Brain (organoid and tissue), 16 donors: ENCODE measurements at places on chromosomes 1 and 21.

- DNase-seq = no peak
These were observed 24.0 kb upstream of the DISC1 start for GRCh38 chr1:231602673-231602984.

DNA sequence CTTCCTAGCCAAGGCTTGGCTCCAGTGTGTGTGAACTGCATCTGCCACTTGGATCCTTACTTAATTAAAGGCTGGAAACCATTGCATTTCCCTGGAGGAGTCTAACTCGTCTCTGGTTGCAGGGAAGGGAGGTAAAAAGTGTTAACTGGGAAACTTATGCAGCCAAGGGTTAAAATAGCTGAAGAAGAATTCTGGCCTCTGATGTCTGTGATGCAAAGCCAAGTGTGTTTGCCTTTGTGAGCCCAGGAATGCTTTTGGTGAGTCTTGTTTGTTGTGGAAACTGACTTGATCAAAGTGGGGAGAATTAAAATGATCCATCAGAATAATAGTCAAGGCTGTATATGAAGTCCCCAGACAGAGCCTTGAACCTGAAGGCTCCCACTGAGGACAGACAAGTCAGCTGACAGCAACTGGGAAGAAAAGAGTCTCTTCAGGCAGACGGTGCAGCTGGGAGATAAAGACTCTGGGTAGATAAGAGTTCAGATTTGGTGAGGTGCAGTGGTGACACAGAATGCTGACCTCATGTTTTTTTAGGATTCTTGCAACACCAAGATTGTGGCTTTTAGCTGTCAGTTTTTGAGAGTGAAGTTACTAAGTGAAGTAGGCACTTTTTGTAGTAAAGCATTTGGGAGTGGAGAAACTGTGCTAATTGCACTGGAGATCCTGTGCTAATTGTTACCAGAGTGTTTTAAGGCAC is 59.5 kb upstream of the WLS start:
- DNase-seq = peak; percentile 64

GRCh38 chr1:80675454-80675853 is 1125.3 kb upstream of the ADGRL2 start:
- no peak for DNase-seq

DNA sequence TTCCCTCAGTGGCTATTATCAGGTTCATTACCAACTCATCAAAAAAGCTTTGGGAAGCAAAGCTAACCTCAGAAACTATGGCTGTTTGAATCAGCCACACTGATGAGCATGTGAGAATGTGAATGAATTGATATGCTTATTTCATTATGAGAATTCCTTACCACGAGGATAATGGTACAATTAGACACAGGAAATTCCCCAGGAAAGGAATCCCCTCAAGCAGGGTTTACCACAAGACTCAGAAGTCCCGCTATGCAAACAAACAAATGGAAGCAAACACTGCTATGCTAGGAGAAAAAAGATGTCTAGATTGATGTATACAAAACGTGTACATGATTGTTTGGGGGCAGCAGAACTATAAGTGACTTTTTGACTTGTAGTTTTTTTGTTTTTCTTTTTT is 205.0 kb downstream of the HMCN1 start:
- DNase-seq = no peak

DNA sequence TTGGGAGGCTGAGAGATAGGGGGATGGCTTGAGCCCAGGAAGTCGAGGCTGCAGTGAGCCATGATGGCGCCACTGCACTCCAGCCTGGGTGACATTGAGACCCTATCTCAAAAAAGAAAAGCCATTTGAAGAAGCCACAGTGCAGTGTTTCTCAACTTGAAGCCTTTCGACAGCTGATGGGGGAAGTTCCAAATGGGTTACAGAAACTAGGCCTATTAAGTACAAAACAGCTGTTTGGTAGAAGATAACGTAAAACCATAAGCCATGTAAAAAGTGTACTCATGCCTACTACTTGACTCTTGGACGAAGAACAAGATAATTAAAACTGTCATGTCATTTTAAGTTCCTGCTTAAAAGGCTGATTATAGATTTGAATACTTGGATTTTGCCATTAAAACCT is 16.6 kb downstream of the COPA start:
- no peak for DNase-seq

DNA sequence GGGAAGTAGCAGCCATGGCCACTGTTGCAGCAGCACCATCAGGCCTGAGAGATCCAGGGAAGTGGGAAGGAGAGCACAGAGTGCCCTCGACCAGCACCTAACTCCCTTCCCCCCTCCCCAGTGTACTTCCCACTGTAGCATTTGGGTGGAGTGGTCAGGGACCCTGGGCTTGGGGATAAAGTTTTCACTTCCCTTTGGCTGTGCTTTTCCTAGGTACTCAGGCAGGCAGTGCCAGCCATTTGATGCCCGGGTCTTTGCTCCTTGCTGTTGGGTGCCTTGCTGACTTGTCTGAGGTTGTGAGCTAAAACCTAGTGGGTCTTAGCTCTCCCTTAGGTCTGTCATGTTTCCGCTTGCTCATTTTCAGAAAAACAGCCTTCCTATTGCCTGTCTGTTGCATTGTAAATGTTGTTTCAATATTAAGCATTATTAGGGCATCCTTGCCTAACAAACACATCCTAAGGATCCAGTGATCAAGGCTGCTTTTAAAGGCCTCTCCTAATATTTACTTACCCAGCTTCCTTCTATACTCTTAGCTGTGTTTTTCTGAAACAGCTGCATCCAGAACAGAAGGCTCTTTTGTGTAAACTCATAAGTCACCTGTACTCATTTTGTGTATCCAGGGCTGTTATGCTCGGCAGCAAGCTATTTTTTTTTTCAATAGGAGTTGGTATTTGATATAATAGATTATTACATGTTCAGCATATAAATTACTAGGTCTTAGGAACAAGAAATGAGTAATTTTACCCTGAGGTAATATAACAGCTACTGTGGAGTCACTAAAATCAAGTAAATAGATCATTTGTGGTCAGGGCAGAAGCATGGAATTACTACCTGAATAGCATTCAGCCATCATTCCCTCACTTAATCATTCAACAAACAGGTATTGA is 418.6 kb upstream of the PROX1 start:
- DNase-seq = no peak

- DNase-seq = no peak
These were observed 24.0 kb downstream of the ELAPOR1 start for GRCh38 chr1:109137958-109138357.

GRCh38 chr1:2074944-2075740 is 24.9 kb downstream of the PRKCZ start:
- peak; percentile 62 for DNase-seq

DNA sequence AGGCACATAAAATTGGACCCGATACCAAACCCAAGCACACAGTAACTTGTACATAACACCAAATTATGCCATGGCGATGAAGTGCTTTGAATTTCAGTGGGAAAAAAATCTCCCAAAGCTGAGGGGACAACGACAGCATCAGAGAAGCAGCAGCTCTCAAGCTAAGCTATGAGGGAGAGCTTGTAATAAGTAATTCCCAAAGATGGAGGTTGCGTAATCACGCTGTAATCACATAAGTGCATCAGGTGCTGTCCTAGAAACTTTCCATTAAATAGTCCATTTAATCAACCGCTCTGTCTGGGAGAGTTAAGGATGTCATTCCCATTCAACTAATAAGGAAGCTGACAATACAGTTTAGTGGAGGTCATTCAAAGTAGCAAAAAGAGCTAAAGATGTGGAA is 37.6 kb upstream of the KRTAP19-8 start:
- DNase-seq = no peak

GRCh38 chr1:96240438-96240837 is 481.1 kb upstream of the PTBP2 start:
- DNase-seq = no peak

DNA sequence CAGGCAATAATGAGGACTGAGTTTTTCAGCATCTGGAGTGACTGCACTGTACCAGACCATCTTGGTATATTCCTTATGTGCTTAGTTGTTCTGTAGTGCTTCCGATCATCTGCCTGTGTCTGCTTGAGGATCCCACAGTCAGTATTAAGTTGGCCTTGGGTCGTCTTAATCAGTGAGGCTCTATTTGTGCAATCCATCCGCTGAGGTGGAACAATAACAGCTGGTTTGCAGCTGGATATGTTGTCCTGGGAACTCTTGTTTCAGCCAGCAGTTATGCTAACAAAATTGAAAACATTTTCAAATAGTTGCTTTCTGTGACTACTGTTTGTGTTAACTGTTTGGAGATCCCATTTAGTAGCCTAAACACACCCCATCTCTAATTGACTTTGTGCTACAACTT is 73.7 kb downstream of the LAMC1 start:
- no peak for DNase-seq

DNA sequence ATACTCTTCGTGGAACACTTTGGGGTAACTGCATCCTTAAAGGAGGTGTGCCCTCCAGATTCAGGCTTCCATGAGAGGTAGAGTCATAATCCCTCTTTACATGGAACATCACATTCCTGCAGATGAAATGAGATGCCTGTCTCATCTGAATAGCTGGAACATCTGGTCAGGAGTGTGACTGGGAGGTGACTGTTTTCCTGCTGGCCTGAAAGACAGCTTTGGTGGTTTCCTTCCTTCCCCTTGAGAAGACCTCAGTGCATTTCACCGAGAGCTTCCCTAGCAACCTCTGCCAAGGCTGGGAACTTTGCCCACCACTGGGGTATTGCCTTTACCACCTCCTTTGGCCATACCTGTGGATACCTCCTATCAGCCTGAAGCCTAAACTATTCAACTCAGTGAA is 46.7 kb upstream of the GUCA2A start:
- no peak for DNase-seq
